Right lung (tissue), 10 donors: ENCODE measurements at places on chromosomes 5 and 9. TPM values are rescaled to one million over a fixed set of nuclear protein-coding genes. Genes with fewer than 3 reads are reported as not detected.

GRCh38 chr5:136035837-136036236 lies 7.0 kb downstream of the TGFBI start:
- no peak for DNase-seq

GRCh38 chr5:126490167-126490940 lies 67.1 kb downstream of the GRAMD2B start:
- DNase-seq, result no peak

Gene SH3RF2
- polyA plus RNA-seq, result 0.58 TPM

Gene RASEF
- polyA plus RNA-seq, result 8.5 TPM

GRCh38 chr9:98219364-98219716 lies 26.9 kb upstream of the CORO2A start:
- no peak for DNase-seq
